Naive thymus-derived CD4-positive, alpha-beta T cell (primary cell): ENCODE measurements at places on chromosomes 12 and 14. TPM values are rescaled to one million over a fixed set of nuclear protein-coding genes. Genes with fewer than 3 reads are reported as not detected.

CSAD gene
- 71.4 TPM for total RNA-seq

DIO2 gene
- not detected for total RNA-seq

TAS2R31 gene
- 6.2 TPM for total RNA-seq

KRAS gene
- total RNA-seq: 39.9 TPM

SMOC1 gene
- not detected for total RNA-seq

GRCh38 chr14:70692210-70692609 lies 50.5 kb downstream of the TTC9 start:
- H3K4me1 ChIP-seq: no peaks in the 10 kb centered on the region
- no peaks in the 10 kb centered on the region for H3K27me3 ChIP-seq
- DNase-seq: no peak
- no peak overlapping the region for H3K27ac ChIP-seq

DNA sequence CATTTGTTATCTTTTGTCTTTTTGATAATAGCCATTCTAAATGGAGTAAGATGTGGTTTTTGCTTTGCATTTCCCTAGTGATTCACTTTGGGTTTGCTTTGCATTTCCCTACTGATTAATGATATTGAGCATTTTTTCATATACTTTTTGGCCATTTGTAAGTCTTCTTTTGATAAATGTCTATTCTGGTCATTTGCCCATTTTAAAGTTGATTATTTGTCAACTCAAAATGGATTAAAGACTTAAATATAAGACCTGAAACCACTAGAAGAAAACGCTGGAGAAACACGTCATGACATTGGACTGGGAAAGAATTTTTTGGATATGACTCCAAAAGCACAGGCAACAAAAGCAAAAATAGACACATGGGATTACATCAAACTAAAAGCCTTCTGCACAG lies 148.0 kb downstream of the APAF1 start:
- no peak overlapping the region for H3K27ac ChIP-seq
- H3K36me3 ChIP-seq: no peaks in the 10 kb centered on the region
- no peaks in the 10 kb centered on the region for H3K27me3 ChIP-seq
- no peaks in the 10 kb centered on the region for H3K4me1 ChIP-seq
- DNase-seq: no peak

GRCh38 chr12:66741919-66742318 lies 63.0 kb upstream of the GRIP1 start:
- H3K27me3 ChIP-seq: no peaks in the 10 kb centered on the region
- peaks cover 4% of the 10 kb centered on the region for H3K4me1 ChIP-seq
- H3K4me3 ChIP-seq: no peak overlapping the region
- H3K36me3 ChIP-seq: no peaks in the 10 kb centered on the region
- H3K27ac ChIP-seq: no peak overlapping the region
- no peak for DNase-seq

- no peaks in the 10 kb centered on the region for H3K36me3 ChIP-seq
- no peak for DNase-seq
- H3K4me1 ChIP-seq: peaks cover 4% of the 10 kb centered on the region
- H3K27me3 ChIP-seq: no peaks in the 10 kb centered on the region
- H3K4me3 ChIP-seq: no peak overlapping the region
These were observed 184.5 kb downstream of the MON2 start for GRCh38 chr12:62651138-62651537.

DNA sequence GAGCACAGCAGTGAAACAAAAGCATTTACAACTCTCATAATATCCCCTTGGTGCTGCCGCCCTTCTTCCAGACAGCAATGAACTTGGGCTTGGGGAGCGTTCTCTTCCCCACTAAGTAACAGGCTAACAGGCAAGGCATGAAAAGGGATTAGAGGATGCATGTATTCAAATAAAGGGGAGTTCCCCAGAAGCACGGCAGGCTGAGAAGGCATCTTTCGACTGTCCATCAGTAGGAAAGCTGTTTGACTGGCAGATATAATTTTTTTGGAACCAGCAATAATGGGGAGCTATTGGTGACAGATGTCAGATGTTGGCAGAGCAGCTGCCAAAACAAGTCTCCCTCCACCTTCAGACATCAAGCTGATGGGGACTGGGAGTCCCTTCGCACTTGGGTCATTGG lies 9.2 kb upstream of the TIGAR start:
- no peak overlapping the region for H3K27ac ChIP-seq
- DNase-seq: no peak
- no peaks in the 10 kb centered on the region for H3K36me3 ChIP-seq
- no peaks in the 10 kb centered on the region for H3K4me1 ChIP-seq
- H3K27me3 ChIP-seq: no peaks in the 10 kb centered on the region
- H3K4me3 ChIP-seq: no peak overlapping the region

DNA sequence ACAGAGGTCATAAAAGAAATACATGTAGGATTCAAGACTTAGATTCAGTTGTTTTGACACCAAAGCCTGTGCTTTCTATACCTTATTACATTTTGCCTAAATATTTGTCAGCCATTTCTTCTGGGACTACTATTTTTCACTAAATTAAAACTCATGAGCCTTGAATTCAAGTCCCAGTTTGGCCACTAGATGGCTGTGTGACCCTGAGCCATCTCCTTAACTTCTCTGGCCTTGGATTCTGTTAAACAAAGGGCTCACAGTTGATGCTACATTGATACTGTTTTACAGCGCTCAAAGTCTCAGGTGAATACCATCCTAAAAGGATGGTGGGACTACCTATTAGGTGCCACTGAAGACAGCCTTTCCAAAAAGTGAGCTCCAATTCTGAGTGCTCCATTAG lies 39.6 kb upstream of the CCDC198 start:
- H3K27me3 ChIP-seq: no peaks in the 10 kb centered on the region
- H3K4me3 ChIP-seq: no peak overlapping the region
- DNase-seq: no peak
- no peaks in the 10 kb centered on the region for H3K36me3 ChIP-seq
- H3K4me1 ChIP-seq: no peaks in the 10 kb centered on the region

- no peak overlapping the region for H3K27ac ChIP-seq
- DNase-seq: no peak
- no peaks in the 10 kb centered on the region for H3K27me3 ChIP-seq
- H3K4me1 ChIP-seq: no peaks in the 10 kb centered on the region
These were observed 70.6 kb upstream of the CCND2 start for GRCh38 chr12:4202918-4203317.

GRCh38 chr14:99029916-99030305 lies 242.1 kb downstream of the BCL11B start:
- H3K27ac ChIP-seq: no peak overlapping the region
- H3K4me1 ChIP-seq: no peaks in the 10 kb centered on the region
- no peak overlapping the region for H3K4me3 ChIP-seq
- DNase-seq: no peak
- no peaks in the 10 kb centered on the region for H3K36me3 ChIP-seq

DNA sequence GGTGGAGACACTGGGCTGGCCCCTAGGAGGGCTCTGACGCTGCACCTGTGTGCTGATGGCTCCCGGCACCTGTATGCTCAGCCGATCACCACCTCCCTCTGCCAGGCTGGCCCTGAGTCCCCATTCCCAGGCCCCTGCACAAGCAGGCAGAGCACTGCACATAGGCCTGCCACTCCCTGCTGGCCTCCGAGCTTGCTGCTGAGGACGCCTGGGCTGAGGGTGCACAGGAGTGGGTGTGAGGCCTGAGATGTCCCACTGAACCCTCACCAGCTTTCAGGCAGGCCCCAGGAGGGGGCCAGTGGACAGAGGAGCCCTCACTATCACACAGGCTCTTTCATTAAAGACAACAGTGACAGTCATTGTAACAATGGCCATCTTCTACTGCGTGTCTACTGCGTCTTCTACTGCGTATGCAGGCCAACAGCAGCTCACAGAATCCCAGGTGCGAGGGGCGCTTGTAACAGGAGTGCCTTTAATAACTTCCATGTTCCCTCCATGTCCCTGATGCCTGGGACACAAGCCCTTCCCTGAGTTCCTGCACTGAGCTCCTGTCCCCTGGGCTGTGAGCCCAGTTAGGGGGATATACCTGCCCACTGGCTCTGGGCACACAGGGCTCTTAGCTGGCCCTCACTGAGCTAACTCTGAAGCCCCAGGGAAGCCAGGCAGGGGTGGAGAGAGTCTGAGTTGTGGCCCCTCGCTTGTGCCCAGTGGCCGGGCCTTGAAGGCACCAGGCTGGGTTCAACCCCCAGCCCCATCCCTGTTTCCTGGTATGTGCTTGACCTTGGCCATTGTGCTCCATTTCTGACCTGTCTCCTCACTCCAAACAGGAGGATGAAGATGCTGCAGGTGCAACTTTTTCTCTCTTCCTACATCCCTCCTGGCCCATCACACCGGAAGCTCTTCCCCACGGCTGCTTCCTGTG lies 71.3 kb downstream of the PRIMA1 start:
- DNase-seq: no peak
- no peak overlapping the region for H3K4me3 ChIP-seq
- no peaks in the 10 kb centered on the region for H3K36me3 ChIP-seq
- H3K27me3 ChIP-seq: no peaks in the 10 kb centered on the region
- H3K27ac ChIP-seq: no peak overlapping the region
- no peaks in the 10 kb centered on the region for H3K4me1 ChIP-seq

DNA sequence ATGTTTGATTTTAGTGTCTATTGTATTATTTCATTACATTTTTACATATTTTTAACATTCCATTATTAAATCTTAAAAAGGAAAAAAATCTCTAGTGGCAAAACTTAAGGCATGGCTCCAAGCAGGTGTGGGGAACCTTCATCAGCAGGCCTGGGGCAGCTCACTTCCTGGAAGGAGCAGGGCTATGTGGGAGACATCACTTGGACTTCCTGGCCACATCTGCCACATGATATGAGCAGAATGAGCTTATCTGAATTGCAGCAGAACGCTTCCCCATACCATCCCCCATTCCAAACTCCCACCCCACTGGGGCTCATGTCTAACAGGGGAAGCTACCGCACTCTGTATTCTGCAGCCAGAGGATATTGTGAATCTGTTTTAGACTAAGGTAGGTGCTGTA lies 35.0 kb upstream of the KCNA1 start:
- H3K4me1 ChIP-seq: no peaks in the 10 kb centered on the region
- no peak overlapping the region for H3K27ac ChIP-seq
- no peak overlapping the region for H3K4me3 ChIP-seq
- no peaks in the 10 kb centered on the region for H3K27me3 ChIP-seq
- no peak for DNase-seq

- H3K4me1 ChIP-seq: no peaks in the 10 kb centered on the region
- DNase-seq: no peak
These were observed 267.4 kb downstream of the ADAMTS20 start for GRCh38 chr12:43284486-43285158.

DNA sequence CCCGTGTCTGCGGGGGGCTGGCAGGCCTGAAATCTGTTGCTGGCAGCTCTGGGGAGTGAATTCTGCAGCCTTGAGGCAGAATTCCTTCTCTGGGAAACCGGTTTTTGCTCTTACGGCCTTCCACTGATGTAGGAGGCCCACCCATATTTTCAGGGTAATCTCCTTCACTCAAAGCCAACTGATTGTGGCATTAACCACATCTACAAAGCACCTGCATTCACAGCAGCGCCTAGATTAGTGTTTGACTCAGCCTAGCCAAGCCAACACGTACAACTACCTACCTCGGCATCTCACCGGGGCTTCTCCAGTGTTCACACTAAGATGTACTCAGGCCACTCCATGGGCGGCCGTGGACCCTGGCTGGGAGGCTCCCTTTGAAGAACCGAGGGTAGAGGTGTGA lies 15.8 kb downstream of the C12orf43 start:
- H3K27me3 ChIP-seq: no peaks in the 10 kb centered on the region
- no peak for DNase-seq
- no peaks in the 10 kb centered on the region for H3K4me1 ChIP-seq
- H3K4me3 ChIP-seq: no peak overlapping the region

- H3K27me3 ChIP-seq: no peaks in the 10 kb centered on the region
- no peak for DNase-seq
- no peak overlapping the region for H3K27ac ChIP-seq
- no peak overlapping the region for H3K4me3 ChIP-seq
- H3K4me1 ChIP-seq: no peaks in the 10 kb centered on the region
These were observed 136.2 kb downstream of the ETV6 start for GRCh38 chr12:11785712-11786111.

DNA sequence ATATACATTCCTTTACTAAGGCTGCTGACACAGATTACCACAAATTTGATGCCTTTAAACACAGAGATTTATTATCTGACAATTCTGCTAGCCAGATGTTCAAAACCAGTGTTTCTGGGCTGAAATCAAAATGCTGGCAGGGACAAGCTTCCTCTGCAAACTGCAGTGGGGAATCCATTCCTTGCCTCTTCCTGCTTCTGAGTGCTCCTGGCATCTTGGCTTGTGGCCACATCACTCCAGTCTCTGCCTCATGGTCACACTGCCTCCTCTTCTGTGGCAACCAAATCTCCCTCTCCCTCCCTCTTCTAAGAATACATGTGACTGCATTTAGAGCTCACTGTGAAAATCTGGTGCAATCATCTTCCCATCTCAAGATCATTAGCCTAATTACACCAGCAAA lies 235.7 kb downstream of the TTC8 start:
- H3K27ac ChIP-seq: no peak overlapping the region
- H3K27me3 ChIP-seq: no peaks in the 10 kb centered on the region
- DNase-seq: no peak
- H3K36me3 ChIP-seq: no peaks in the 10 kb centered on the region
- no peaks in the 10 kb centered on the region for H3K4me1 ChIP-seq

GRCh38 chr14:35113308-35113950 lies 8.4 kb downstream of the PPP2R3C start:
- no peak overlapping the region for H3K4me3 ChIP-seq
- H3K4me1 ChIP-seq: no peaks in the 10 kb centered on the region
- DNase-seq: no peak
- peaks cover 15% of the 10 kb centered on the region for H3K36me3 ChIP-seq

DNA sequence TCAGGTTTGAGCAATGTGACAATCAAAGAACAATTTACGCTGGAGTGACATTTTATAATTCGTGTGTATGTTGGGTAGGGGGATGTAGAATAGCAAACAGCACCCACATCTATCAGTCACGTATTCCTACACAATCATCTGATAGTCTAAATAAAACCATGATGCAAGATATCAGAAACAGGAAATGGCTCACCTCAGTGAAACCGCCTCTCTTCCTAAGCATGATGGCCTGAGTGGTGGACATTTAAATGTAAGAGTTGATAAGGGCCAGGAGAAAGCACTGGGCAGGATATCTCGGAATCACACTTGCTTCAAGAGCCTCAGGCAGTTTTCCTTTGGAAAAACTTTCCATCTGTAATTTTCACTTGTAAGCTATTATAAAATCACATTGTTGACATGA lies 128.2 kb downstream of the GRIP1 start:
- H3K27ac ChIP-seq: no peak overlapping the region
- no peak for DNase-seq
- H3K36me3 ChIP-seq: no peaks in the 10 kb centered on the region

- no peak overlapping the region for H3K27ac ChIP-seq
- H3K27me3 ChIP-seq: no peaks in the 10 kb centered on the region
- H3K36me3 ChIP-seq: no peaks in the 10 kb centered on the region
- DNase-seq: no peak
- H3K4me3 ChIP-seq: no peak overlapping the region
- H3K4me1 ChIP-seq: peaks cover 3% of the 10 kb centered on the region
These were observed 2.9 kb downstream of the RAD52 start for GRCh38 chr12:946631-947030.

DNA sequence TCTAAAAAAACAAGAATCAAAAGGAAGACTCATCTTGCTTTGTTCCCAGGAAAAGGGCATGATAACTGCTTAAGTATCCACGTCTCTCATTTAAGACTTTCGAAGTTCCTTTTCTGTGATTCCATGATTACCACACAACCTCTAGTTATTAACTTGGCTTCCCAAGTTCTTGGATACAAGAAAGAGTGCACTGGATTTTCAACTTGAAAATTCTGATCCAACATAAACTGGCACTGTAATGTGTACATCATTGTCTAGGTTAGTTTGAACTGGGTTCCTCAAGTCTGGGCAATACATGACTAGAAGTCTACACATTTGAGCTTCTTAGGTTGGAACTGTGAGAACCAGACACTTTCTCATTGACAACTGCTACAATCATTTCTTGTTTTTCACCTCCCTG lies 1.6 kb downstream of the KLHL28 start:
- H3K4me1 ChIP-seq: peaks cover 30% of the 10 kb centered on the region
- H3K36me3 ChIP-seq: peaks cover 5% of the 10 kb centered on the region
- peak overlapping the region; percentile 91 for H3K27ac ChIP-seq
- no peak for DNase-seq
- no peaks in the 10 kb centered on the region for H3K27me3 ChIP-seq
- peak overlapping the region; percentile 99 for H3K4me3 ChIP-seq
